Osteocyte (in vitro differentiated cells): ENCODE measurements at places on chromosomes 5 and 9. TPM values are rescaled to one million over a fixed set of nuclear protein-coding genes. Genes with fewer than 3 reads are reported as not detected.

HTR4 gene
- total RNA-seq, result not detected in 2 replicates

DNA sequence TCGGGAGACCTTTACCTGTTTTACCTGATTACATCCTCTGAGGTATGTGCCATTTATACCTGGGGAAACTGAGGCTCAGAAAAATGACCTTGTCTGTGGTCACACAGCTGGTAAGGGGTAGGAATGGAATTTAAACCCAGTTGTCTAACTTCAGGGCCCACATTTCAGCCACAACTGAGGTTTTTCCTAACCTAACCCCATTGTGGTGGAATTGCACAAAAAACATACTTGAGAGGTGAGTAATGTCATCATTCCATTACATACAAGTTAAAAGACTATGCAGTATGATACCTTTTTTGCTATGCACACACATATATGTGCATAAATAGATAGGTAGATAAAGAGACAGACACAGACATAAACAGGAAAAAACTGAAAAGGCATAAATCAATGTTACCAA lies 14.1 kb downstream of the FGF1 start:
- DNase-seq, result no peak

SLC27A6 gene
- total RNA-seq, result 0.26 TPM in 1 of 2 replicates, not detected in the other

GRCh38 chr5:141477044-141477575 lies 1.3 kb downstream of the PCDHGC3 start:
- no peak for DNase-seq

DNA sequence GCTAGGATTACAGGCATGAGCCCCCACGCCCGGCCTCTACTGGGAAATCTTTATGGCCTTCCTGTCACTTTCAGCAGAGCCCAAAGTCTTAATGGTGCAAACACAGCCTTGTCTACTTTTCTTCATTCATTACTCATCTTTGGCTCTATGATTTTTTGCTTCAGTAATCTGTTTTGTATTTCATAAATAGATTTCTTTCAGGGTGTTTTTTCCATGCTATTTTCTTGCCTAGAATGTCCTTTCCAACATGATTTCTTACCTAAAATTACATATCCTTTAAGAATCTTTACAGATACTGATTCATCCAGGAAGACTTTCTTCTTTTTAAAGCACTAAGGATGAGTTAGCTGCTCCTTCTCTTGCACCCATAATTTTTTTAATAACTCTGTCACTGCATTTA lies 213.0 kb downstream of the TAF11L14 start:
- DNase-seq, result no peak

TOR4A gene
- 1.2 and 1.9 TPM in 2 replicates for total RNA-seq

ARHGEF39 gene
- 0.86 and 1.6 TPM in 2 replicates for total RNA-seq

DNA sequence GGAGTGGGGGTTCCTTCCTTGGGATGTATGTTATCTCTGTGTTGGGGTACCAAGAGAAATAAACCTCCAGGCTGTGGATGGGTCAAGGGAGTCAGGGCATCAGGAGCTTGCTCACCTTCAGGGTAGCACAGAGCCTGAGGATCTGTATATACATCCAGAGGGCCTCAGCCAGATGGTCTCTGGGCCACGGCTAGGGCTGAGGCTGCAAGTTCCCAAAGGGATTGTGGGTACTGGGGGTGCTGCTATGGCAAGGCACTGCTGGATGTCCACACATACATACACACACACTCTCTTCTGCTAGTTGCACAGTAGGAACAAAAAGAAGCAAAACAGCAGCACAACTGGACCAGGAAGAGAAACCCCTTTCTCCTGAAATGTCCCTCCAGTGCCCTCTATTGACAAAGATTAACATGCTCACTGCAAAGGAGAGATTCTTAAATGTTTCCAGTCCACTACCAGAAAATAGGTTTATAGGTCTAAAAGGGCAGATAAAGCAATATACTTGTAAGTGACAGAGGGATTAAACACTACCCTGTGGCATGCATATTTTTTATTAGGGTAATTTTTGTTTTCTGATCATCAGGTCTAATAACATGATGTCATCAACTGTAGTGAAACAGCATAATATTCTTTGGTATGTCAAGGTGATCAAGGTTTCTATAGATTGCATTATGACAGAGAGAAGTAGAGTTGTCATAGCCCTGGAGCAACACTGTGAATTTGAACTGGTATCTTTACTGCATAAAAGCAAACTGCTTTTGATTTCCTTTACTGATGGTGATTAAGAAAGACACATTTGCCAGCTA lies 56.3 kb upstream of the KCNN2 start:
- DNase-seq, result no peak

GRCh38 chr9:86257391-86257790 lies 2.1 kb downstream of the C9orf153 start:
- no peak for DNase-seq

- DNase-seq, result no peak
These were observed 90.8 kb downstream of the TMEM167A start for GRCh38 chr5:82986404-82986803.

DNA sequence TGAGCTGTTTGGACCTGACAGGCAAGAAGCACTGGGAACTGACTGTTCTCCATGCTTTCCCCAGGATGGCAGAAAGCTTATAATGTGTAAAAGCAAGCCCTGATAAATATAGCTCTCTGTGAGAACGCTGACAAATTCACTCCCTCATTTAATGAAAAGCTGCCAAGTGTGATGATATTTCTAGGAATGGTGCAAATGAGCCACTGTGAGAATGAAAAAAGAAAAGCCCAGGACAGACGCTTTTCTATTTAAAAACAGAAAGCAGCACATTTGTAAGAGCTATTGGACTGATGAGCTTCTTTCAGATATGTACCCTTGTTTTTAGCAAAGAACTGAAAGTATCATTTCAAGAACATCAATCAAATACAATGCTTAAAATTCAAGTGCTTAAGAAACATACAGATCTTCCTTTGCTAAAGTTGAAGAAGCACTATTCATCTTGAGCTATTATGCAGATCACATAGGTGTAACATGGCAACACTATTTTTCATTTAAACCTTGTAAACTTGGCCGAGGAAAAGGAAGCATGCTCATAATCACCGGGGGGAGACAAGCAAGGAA lies 842.6 kb upstream of the ACO1 start:
- no peak for DNase-seq
